ENCODE measurements at places on chromosomes 2 and 18.

GRCh38 chr2:211373203-211373602, 816.8 kb downstream of the CPS1 start:
- DNase-seq = no peak

DNA sequence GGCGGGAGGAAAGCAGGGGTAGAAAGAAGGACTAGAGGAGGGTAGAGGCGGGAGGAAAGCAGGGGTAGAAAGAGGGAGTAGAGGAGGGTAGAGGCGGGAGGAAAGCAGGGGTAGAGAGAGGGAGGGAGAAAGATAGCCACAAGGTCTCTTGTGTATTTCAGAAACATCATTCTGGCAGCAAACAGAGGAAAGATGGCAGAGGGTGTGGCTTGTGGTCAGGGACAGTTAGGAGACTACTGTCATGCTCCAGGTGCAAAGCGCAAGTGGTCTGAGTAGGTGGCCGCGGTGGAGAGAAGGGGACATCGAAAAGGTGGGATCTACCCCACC, 82.4 kb upstream of the TAF1B start:
- DNase-seq = no peak

DNA sequence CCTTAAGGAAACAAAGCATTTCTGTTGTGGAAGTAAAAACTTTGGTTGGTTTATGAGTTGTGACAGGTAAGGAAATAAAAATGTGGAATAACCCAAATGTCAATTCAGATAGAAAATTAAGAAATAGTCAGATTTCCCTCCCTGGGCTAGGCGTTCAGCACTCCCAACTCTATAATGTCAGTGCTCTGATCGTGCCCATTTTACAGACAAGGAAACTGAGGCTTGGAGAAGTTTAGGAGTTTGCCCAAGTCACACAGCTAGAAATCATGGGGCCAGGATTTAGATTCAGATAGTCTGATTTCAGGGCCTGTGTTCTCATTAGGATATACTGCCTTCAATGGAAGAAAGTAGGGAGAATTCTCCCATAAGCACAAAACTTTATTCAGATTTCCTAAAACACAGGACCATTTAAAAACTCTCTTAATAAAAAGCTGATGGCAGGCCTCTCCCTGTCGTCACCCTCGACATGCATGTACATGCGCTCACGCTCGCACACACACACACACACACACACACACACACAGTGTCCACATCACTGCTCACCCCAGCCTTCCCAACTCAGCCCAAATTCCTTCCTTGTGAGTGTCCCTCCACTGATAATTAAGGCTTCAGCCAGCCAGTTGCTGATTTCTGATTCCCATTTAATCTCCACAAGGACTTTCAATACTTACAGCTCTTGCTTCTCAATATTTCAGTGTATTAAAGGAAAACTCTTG, 49.1 kb upstream of the SLC14A2 start:
- no peak for DNase-seq

DNA sequence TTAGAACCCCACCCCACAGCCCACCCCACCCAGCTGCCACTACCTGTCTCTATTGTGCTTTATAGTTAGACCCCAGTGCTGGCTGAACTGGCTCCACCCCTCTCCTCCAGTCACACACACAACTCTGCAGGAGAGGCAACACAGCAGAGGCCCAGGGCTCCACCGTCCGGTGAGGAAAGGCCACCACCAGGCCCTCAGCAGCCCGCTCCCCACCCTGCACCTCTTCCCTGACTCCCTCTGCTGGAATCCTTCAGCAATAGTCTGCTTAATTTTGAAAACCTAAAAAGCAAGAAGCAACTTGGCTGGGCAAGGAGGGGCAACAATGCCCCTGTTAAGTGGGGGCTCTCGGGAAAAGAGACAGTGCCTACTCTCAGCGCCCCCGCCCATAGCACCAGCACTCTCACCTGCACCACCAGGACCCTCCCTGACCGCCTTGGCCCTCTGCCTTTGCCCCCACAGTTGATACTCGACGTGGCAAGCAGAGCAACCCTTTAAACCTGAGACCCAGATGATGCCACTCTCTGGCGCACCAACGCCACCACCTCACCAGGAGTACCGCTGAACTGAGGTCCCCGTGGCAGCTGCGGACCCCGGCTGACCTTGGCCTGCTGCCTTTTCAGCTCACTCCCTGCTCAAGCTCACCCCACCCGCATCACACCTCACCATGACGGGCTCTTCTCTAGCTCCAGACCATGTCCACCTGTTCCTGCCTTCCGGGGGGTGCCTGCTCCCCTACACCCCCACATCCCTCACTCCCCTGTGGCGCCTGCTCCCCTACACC, 45.7 kb downstream of the NDUFA10 start:
- no peak for DNase-seq

DNA sequence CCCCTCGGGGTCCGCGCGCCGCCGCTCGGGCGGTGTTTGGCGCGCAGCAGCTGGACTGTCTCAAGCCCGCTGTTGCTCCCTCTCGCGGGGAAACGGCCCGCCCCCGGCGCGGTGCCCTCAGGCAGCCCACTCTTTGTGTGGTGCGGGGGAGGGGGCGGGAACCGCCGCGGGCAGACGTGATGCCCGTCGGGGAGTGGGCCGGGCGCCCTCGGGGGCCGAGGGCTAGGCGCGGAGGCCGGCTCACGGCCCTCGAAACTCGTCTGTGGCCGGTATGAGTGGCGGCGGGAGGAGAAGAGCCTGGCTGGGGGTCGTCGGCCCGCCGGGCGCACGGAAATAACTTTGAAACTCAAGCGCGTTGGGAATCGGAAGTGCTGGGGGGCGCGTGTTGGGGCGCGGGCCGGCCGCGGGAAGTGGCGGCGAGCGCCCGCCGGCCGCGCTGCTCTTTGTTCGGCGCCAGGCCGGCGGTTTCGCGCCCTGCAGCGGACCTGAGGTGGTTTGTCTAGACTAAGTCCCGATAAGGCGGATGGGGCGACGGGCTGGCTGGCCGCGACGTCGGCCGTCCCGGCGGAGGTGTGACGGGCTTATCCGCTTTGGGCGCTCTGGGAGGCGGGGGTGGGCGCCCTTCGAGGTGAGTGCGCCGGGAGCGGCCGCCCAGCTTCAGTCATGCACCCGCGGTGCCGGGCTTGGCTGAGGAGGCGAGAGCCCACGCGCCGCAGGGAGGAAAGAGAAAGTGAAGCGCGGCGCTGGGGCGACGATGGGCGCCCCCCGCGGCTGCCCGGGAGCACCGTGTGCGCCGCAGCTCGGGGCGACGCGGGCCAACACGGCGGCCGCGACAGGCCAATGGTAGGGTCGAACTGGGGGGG, 679 bp downstream of the PTMA start:
- peak; percentile 76 for DNase-seq

DNA sequence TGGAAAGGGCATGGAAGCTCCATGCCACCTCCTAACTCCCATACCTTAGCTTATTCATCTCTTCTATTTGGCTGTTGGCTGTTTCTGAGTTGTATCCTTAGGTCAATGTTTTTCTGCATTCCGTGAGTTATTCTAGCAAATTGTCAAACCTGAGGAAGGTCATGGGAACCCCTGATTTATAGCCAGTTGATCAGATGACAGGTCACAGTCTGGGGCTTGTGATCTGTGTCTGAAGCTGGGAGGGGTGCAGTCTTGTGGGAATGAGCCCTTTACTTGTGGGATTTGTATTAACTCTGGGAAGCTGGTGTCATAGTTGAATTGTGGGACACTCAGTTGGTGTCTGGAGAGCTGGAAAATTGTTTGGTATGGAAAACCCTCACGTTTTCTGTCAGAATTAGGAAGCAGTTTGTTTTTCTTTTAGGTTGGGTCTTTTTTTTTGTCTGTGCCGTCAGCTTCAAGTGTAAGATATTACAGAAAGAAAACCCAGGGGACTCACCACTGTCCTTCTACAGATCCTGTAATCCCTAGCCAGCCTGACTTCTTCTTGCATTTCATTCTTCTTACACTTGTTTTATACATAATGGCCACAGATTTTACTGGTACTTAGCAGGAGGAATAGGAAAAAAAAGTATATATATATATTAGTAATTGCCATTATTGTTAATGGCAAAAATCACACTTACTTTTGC, 137.9 kb downstream of the LRRTM1 start:
- DNase-seq = no peak

DNA sequence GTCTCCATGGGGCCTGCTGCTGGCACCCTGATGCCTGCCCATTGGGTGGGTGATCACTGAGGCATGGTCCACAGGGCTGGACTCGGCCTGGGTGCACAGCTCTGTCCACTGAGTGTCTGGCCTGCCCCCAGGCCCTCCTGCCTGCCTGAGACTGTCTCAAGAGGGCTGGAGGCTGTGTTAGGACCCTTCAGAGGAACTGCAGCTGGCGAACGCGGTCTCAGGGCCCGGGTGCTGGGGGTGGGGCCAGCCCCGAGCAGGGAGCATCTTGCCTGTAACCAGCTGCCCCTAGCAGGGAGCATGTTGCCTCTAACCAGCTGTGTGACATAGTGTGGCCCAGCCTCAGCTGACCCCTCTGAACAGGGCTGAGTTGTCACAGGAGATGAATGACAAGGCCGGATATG, 50.0 kb downstream of the TWIST2 start:
- DNase-seq = no peak

GRCh38 chr2:109171444-109172334, 42.7 kb downstream of the SH3RF3 start:
- DNase-seq = no peak

DNA sequence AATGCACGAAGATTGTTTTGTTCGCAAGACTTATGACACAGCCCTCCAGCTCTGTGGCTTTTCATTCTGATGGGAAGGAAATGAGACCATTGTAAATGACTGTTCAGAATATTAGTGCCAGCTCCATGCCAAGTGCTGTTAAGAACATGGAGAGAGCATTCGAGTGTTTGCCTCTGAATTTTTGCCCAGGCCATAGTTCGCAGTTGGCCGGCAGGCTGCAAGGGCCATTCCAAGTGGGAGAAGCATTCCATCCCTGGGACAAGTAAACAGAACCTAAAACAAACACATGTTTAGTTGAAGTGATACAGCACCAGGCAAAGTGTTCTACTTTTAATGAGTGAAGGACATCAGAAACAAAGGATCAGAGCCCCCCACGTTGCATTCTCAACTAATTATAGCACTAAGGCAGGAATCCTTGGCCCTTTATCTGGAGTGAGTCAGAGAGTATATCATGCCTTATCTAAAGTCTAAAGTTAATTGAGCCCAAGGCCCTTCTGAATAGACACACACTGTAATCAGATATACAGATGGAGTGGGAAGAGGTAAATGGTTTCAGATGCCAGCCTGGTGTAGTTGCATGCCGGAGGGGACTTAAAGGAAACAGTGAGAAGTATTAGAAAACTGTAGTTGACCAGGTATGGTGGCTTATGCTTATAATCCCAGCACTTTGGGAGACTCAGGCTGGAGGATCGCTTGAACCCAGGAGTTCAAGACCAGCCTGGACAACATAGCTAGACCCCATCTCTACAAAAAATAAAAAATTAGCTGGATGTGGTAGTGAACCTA, 53.3 kb downstream of the NEDD4L start:
- DNase-seq = no peak

DNA sequence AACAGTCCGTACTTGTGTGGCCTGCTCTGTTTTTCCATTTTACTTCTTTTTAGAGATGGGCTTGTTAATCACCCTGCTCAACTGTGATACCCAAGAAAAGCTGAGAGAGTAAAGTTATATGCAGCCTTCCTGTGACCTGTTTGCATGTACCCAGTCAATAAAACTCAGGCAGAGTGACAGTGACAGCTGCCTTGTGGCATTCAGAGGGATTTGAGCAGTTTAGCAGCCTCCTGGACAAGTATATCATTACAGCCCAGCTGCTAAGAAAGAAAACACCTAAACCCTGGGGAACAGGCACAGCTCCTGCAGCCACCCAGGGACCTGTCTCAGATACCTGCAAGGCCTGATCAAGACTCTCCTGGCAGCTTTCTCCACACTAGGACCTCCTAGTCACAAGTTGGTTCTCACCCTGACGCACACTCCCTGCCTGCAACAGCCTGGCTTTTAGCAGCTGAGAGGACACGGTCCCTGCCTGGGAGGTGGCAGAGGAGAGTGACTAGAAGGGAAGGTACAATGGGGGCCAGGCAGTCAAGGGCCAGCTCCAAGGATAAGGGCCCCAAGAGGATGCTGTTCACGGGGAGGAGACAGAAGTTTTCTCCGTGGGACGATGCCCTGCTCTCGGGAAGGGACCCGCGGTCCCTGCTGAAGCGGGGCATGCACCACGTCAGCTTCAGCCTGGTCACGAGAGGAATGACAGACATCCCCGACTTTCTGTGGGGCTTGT, at the start of gene LRRC30:
Gene LRRC30 (plus strand): TSS at position 464 of the 724 bp plus-strand sequence. CDS start 50 bp downstream, at position 514.
- no peak for DNase-seq

GRCh38 chr2:209311948-209312347, 111.9 kb upstream of the MAP2 start:
- DNase-seq = no peak

DNA sequence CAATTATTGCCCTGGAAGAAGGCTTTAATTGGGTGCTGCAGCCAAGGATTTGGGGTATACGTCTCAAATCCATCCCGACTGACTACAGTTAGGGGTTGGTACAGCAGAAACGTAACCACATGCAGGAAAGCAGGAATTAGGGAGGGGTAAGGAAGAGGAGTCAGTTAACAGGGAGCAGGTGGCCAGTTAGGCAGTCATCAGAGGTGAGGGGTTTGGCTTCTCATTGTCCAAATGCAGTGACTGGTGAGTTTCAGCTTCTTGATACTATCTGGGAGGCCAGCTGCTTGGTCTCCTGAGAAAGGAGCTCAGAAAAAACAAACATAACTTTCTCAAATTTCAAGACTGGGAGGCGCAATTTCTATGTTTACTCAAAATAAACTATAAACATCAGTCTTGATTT, 38.8 kb upstream of the UBE2F start:
- DNase-seq = no peak

GRCh38 chr2:202871300-202872141, at the start of gene ICA1L:
TSS of gene ICA1L (minus strand) at chr2:202871766. CDS start at chr2:202829009, 42,757 bp downstream.
- peak; percentile 49 for DNase-seq

DNA sequence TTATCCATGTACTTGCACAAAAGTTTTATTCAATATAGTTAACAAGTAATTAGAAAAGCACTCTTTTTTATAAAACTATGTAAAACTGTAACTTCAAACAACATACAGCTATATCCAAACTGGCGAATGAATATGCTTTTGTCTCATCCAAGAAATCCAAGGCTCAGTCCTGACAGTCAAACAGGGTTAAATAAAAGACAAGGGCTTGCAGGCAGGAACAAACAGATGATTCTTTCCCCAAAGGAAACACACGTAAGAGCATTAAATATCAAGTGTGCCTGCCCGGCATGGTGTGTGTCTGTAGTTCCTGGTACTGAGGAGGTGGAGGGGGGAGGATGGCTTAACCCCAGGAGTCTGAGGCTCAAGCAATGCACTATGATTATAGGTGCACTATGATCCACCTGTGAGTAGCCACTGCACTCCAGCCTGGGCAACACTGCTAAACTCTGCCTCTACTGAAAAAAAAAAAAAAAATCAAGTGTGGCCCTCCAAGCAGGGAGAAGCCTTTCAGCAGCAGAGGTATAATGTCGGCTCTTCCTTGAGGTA, 171.3 kb downstream of the DLGAP1 start:
- DNase-seq = no peak

DNA sequence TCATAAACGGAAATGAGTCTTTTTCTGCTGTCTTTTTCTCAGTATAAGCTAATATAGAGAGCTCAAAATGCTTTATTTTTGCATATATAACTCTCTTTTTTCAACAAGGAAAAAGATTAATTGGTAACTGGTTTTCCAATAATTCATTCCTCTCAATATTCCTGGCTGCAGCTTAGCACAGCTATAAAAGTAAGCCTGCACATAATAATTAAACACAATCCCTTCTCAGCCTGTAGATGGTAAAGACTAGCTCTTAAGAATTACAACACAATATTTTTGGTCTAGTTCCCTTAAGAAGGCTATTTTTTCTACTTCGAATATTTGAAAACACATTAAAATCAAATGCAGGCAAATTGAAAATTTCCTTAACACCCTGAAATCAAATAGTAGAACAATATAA, 258.0 kb downstream of the DOK6 start:
- DNase-seq = no peak

GRCh38 chr2:130744287-130745117, 10.8 kb upstream of the AMER3 start:
- DNase-seq = no peak

Measured in inflammatory macrophage treated with lipopolysaccharide for 4 hours (primary cell).